ENCODE measurements at places on chromosomes 6 and 20.

- DNase-seq, result no peak
These were observed 69.0 kb downstream of the ZHX3 start for GRCh38 chr20:41248368-41249024.

GRCh38 chr6:165129086-165129485 is 180.3 kb downstream of the C6orf118 start:
- DNase-seq, result no peak

GRCh38 chr6:92399911-92400310 is 1019.4 kb downstream of the EPHA7 start:
- DNase-seq, result no peak

DNA sequence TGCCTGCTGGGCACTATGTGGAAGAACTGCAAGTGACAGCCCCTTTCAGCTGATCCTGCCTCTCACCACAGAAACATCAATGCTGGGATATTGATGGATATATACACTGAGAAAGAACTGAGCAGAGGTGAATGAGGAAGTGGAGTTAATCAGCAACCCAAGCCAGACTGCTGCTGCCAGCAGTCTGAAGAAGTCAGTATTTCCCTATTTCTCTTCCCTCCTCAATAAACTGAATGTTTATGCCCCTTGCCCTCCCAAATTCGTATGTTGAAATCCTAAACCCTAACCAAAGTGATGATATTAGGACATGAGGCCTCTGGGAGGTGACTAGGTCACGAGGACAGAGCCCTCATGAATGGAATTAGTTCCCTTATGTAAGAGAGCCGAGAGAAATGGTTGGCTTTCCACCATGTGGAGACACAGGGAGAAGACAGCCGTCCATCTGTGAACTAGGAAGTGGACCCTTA is 76.3 kb downstream of the CDK19 start:
- DNase-seq, result no peak

DNA sequence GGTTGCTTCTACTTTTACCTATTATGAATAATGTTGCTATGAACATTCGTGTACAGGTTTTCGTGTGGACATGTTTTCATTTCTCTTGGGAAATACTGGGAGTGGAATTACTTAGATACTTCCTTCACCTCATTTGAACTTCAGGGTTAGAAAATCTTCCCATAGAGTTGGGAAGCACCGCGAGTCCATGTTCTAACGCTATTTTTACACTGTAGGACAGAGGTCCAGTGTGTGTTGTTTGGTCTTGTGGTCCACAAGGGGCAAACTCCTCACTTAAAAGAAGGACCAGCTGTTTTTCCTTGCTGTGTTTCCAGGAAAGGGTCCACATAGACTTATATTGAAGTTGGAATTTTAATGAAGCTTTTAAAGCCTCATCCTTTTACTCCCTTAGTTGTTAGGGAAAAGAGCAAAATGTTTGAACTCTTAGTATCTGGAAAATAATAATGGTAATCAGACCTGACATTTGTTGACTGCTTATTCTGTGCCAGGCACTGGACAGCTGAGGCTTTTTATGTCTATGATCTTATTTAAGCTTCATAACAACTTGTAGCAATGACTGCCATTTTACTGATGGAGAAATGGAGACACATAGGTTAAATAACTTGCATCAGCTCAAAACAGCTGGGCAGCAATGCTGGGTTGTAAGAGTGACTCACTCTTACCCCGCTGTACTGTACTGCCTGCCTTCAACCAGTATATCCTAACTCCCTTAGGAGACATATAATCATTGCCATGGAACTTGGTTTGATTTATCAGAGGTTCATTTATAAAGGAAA is 52.0 kb downstream of the CDC5L start:
- no peak for DNase-seq

Measured in T-helper 17 cell (primary cell).